COR-L47 (cell line): ENCODE measurements at places on chromosomes 13 and 19.

DNA sequence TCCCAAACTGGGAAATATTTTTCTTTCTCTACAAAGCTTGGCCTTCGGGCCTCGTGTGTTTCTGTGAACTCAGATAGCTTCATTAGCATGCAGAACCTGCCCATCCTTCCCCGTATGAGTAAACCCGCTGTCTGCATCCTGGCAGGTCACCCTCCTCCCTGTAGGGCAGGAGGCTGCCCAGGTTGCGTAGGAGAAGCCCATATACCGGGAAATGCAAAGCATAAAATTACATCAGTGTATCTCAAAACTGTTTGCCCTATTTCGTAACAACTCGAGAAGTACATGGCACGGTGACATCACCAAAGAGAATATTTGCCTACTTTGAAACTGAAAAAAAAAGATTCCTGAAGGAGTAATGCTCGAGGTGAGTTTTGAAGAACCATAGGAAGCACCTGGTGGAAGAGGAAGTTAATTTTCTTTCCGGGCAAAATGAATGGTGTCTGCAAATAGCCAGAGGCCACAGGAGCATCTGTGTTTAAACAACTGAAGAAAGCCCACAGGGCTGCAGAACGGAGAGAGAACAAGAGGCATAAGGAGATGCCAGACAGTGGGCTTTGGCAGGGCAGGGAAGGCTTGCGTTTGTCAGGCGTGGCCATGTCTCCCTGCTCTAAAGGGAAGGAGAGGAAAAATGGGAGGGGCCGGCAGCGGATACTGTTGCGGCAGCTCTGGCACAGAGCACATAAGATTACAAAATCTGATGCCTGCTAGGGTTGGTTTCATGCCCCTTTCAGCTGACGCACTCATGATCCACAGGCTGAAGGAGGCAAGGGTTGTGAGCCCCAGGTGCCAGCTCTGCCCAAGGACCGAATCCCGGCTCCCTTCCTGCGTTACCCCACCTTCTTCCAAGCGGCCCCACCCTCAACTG is 81.4 kb downstream of the IRS2 start:
- peak; percentile 78 for DNase-seq

GRCh38 chr13:44685641-44686040 is 109.5 kb upstream of the TSC22D1 start:
- no peak for DNase-seq

GRCh38 chr19:16024266-16025107 is 51.8 kb upstream of the TPM4 start:
- no peak for DNase-seq

GRCh38 chr13:28375250-28375930 is 119.5 kb downstream of the FLT1 start:
- DNase-seq, result no peak

DNA sequence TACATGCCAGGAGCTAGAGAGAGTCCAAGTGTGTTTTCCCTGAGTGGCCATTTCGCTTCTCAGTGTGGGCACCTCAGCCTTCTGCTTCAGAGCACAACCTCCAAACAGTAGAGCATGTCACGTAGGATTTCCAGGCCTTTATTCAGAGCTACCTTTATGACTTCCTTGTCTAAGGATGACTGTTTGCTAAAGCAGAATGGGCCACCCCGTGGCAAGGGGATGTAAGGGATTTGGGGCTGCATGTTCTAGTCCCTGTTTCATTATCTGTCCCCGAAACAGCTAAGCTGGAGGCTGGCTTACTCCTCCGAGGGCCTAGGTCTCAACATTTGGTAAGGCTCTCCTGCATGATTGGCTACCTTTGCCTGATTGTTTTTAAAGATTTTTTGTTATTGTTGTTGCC is 6.0 kb downstream of the RNASEH2B start:
- DNase-seq, result no peak

DNA sequence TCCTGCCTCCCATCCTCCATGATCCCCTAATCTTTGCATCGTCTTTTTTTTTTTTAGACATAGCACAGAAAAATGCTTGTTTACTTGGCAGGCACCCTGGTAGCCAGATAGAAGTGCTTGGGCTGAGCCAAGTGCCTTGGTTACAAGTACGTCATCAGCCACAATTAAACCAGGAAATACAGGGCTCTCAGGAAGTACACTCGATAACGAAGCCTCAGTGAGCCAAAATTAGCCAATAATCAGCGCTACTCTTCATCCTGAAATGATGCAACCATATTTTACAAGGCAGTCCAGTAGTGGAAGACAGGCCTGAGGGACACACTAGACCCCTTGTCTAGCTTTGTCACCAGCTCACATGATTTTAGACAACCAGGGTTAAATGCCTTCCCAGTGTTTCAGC is 194.0 kb upstream of the NBEA start:
- DNase-seq, result peak; percentile 24

DNA sequence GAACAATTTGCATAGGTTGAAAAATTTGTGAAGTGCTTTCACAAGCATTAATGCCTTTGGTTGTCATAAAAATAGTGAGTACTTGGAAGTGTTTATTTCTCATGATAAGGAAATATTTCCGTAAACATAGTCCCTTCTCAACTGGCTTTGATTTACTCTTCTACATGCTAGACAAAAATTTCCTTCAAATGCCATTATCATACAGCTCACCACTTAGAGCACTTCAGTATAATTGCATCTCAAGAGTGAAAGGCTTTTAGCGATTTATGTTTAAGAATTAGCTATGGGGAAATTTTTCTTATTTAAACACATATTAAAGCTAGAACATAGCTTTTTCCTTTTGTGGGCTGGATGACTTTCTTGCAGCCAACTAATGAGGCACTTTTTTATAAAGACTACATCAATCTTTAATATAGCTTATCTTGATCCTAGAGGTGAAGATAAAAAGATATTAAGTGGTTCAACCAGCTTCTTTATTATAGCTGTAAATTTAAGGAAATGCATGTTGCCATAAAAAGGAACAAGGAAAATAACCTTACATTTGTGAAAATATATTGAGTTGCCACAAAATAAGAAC is 656.8 kb downstream of the SLITRK6 start:
- DNase-seq, result no peak

- no peak for DNase-seq
These were observed 23.0 kb upstream of the CEACAM4 start for GRCh38 chr19:41649827-41650226.

GRCh38 chr13:48132961-48133360 is 38.1 kb upstream of the MED4 start:
- DNase-seq, result no peak

GRCh38 chr19:10052602-10053360 is 33.3 kb upstream of the SHFL start:
- no peak for DNase-seq

DNA sequence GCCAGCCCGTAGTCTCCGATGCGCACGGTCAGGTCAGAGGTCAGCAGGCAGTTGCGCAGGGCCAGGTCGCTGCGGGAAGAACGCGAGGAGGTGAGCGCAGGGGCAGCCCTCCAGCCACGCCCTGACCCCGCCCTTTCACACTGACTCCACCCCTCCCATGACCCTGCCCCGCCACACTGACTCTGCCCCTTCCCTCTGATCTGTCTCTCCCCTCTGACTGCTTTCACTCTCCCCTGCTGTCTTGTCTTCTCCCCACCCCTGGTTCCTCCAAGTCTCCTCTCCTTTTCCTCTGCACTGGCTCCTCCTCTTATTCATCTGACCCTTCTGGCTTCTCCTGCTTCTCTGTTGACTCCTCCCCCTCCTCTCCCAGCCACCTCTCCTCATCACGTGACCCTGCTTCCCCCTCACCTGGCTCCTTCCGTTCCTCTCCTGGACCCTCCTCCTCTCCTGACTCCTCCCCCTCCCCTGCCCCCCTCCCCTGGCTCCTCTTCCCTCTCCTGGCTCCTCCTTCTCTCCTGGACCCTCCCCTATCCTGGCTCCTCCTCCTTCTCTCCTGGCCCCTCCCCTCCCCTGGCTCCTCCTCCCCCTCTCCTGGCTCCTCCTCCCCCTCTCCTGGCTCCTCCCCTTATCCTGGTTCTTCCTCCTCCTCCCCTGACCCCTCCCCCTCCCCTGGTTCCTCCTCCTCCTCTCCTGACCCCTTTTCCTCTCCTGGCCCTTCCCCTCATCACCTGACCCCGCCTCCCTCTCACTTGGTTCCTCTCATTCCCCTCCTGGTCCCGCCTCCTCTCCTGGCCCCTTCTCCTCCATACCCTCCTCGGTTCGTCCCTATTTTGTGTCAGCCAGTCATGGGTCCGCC is 9.9 kb downstream of the LMTK3 start:
- DNase-seq, result peak; percentile 78

DNA sequence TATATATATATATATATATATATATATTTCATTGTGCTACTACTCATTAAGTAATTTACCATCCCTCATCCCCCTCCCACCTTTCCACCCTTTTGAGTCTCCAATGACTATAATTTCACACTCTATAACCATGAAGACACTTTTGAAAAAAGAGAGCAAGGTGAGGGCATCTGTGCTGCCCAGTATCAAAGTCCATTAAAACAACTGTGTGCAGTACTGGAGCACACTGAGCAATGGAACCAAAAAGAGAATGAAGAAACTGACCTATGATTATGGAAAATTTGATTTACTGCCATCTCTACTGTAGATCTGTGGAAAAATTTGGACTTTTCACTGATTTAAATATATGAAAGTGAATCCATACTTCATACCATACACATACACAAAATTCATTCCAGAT is 217.9 kb downstream of the COL4A1 start:
- no peak for DNase-seq

DNA sequence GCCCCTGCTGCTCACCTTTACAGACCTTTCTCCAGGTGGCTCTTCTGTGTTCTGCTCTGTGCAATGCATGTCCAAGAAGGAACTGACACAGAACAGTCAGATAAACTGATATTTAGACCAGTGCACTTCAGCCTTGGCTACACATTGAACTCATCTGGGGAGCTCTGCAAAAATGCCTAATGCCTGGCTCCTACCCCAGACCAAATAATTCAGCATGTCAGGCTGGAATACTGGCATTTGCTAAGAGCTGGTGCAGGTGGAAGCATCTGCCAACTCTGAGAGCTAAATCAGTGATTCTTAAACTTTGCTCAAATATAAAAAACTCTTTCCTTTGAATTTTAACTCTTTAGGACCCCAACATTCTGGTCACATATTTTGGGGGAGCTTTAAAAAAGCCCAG is 118.2 kb upstream of the TSC22D1 start:
- DNase-seq, result no peak

GRCh38 chr19:31450696-31451095 is 101.5 kb upstream of the TSHZ3 start:
- DNase-seq, result no peak

- DNase-seq, result no peak
These were observed 46.3 kb downstream of the BRD4 start for GRCh38 chr19:15285896-15286591.

- no peak for DNase-seq
These were observed 9.1 kb upstream of the ACOD1 start for GRCh38 chr13:76939215-76939614.

GRCh38 chr19:19226204-19226603 is 14.4 kb downstream of the NCAN start:
- no peak for DNase-seq

GRCh38 chr19:50705422-50706019 is 14.1 kb downstream of the SHANK1 start:
- no peak for DNase-seq

GRCh38 chr19:43789029-43789428 is 8.3 kb upstream of the KCNN4 start:
- DNase-seq, result no peak

DNA sequence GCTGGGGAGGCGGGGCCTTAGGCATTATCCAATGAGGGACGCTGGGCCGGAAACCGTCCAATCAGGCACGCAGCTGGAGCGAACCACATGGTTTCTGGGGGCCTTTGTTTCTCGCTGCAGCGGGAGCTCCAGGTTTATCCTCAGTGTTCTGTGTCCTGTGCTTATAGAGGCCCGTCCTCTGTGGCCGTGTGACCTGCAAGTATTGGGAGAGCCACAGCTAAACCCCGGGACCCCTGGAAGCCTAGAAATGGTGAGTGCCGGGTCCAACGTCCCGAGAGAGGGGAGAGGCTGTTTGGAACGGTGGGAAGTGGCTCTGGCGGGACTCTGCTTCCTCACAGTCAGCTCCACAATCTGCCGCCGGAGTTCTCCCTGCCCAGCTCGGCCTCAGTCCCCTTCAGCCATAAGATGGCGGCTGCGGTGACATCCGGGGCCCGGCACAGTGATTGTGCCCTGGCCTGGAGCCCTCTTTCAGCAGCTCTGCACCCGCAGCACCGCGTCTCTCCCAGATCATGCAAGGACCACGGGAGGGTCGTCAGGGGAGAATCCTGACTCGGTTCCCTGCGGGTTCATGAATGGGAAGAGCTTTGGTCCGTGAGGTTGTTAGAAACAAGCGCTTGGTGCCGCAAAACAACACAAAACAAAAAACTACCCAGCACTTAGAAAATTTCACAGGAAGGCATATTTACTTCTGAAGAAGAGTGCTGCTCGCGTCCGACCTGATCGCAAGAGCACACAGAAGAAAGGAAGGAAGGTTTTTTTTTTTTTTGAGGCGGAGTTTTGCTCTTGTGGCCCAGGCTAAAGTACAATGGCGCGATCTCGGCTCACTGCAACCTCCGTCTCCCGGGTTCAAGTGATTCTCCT is at the start of gene ZNF253:
Gene ZNF253, plus strand, starts transcription at position 133 of the 861 bp plus-strand sequence. Its CDS starts 115 bp downstream, at position 248.
- peak; percentile 96 for DNase-seq

- DNase-seq, result no peak
These were observed 11.3 kb upstream of the BTBD2 start for GRCh38 chr19:2026770-2027169.

DNA sequence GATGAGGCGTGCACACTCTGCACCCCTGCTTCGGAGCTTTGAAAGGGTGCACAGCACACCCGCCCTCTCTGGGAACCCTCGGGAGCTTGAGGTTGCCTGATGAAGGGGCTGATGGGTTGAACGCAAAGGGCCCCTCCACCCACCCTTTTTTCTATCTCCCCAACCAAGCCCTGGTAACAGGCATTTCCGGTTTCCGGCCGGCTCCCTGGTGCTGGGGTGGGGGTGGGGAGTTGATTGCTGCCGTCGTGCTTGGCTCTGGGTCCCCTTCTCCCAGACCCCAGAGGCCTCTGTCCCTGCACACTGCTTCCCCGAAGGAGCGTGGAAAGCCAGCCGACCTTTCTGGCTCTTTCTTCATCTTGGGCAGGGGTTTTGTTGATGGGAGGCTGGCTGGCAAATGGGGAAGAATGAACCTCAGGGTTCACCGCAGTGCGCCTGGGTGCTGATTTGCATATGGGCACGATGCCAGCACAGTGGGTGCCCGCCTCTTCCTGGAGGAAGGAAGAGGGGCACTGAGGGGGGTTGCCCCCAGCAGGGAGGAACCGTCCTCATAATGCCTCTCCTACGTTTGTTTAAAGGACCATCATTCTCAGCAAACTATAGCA is 29.1 kb downstream of the VAV1 start:
- no peak for DNase-seq

DNA sequence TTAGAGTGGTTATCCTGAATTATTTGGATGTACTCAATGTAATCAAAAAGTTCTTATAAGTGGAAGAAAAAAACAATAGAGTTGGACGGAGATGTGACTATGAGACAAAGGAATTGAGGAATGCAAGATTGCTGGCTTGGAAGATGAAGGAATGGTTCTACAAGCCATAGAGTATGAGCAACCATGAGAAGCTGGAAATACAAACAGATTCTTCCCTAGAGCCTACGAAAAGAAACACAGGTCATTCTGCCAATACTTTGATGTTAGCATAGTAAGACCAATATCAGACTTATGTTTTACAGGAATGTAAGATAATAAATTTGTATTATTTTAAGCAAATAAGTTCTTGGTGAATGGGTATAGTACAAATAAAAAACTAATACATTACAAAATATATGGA is 249.2 kb downstream of the DIAPH3 start:
- no peak for DNase-seq

GRCh38 chr13:53301449-53301848 is 272.8 kb downstream of the OLFM4 start:
- peak; percentile 63 for DNase-seq
